ENCODE measurements at places on chromosomes 7 and 10.

DNA sequence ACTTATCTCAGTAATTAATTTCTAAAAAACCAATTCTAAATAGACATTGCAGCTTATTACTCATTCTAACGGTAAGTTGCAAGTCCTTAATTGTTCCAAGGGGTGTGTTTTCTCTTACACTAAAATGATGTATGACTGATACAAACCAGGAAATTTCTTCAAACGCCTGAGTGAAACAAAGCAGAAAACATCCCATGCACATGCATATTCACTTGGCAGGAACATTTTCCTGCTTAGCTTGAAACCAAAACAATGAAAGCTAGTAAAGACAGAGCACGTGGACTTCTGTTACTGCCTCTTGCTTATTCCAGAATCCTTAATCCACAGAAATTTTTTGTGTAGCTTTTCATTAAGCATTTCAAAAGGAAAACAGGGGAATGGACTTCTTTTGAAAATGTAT lies 187.7 kb downstream of the MTERF1 start:
- DNase-seq: no peak

- no peak for DNase-seq
Measured at GRCh38 chr10:25046641-25047040, 30.2 kb downstream of the THNSL1 start.

- DNase-seq: no peak
Measured at GRCh38 chr7:152544481-152544927, 108.7 kb upstream of the KMT2C start.

GRCh38 chr7:27201580-27202017 lies 1.7 kb upstream of the HOXA13 start:
- DNase-seq: no peak

GRCh38 chr10:66045859-66046258 lies 880.0 kb upstream of the LRRTM3 start:
- DNase-seq: no peak

All from right atrium auricular region (tissue), 2 donors.